ENCODE measurements at places on chromosomes 3 and 15.

DNA sequence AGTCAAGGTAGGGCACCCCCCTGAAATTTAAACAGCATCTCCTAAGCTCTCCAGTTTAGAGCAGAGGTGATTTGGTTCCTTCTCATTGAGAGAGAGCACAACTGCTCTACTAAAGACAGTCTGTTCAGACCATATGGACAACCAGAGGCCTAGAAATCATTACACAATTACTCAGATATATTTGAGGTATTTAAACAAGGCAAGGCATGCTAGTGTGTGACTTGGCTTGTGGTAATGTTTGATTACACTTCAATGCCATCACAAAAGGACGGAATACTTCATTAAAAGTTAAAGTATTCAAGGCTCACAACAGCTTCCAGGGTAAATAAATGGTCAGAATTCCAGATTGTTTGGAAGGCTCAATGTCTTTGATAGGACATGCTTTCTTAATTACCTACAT lies 110.2 kb downstream of the LRTM1 start:
- DNase-seq: peak; percentile 14

DNA sequence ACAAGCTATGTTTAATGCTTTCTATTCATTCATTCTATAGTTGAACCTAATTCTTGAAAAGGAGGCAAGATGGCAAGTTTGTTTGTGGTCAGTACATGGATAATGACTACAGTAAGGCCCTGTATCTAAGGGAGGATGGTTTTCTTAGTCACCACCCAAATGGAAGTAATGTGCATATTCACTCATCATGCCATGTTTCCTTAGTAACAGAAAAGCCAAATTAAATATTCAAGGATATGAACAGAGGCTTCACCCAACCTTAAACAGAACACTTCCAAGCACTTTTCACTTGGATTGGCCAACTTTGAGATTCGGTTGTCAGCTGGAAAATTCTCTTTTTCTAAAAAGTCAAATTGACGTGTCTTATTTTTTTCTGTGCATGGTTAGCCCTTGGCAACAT lies 805.3 kb upstream of the LMCD1 start:
- no peak for DNase-seq

- peak; percentile 86 for DNase-seq
Measured at GRCh38 chr3:45226206-45226915, at the start of gene TMEM158. Gene TMEM158 (minus strand): TSS chr3:45226287. CDS start chr3:45226027, 260 bp downstream.

DNA sequence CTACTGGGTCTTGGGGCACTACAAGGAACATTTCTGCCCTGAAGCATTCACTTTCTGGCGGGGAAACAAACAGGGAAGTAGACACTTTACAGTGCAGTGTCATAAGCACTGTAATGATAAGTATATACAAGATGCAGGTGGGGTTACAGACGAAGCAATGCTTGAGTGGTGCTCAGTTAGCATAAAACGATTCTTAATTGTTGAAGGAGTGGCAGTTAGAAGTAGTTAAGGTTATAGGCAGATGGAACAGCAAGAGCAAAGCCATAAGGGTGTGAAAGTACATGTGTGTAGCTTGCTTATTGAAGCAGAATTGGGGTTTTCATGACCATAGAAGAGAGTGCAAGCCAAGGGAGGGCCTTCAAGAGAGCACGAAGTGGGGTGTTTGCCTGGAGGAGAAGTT lies 46.2 kb downstream of the SLC25A26 start:
- DNase-seq: no peak

GRCh38 chr3:47901280-47901833 lies 98.4 kb downstream of the DHX30 start:
- no peak for DNase-seq

- DNase-seq: no peak
Measured at GRCh38 chr15:63440756-63441155, 59.1 kb upstream of the CA12 start.

DNA sequence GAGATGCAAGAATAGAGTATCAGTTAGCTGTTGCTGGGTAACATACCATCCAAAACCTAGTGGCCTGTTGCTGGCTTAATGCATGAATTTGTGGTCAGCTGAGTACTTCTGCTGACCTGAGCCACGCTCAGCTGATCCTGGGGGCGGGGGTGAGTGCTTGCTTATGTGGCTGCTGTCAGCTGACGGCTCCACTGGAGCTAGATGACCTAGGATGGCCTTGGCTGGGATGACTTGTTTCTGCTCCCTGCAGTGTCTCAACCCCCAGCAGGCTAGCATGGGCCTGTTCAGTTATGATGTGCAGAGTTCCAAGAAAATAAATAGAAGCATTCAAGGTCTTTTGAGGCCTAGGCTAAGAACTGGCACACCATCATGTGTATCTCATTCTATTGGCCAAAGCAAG lies 63.9 kb downstream of the FBLN2 start:
- DNase-seq: no peak

GRCh38 chr15:97691799-97692198 lies 268.7 kb upstream of the ARRDC4 start:
- no peak for DNase-seq

DNA sequence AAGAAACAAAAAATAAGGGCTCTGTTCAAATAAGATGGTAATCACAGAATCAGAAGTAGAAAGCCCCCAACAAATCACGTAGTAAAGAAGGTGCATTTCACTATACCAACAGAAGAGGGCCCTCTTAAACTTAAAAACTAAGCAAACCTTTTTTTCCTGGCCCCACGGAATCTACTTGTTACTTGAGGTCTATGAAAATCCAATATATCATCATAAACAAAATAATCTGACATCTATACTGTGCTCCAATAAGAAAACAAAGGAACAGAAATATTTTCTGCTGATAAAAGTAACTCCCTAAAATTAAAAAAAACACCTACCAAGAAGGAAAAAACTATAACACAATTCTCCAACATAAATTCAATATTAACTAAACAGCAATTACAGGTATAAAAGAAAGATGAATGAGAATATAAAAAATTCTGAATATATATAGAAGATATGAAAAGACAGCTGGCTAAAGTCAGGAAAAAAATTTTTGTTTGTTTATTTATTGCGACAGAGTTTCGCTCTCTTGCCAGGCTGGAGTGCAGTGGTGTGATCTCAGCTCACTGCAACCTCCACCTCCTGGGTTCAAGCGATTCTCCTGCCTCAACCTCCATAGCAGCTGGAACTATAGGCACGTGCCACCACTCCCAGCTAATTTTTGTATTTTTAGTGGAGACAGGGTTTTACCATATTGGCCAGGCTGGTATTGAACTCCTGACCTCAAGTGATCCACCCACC lies 81.8 kb downstream of the CLASP2 start:
- DNase-seq: peak; percentile 66

DNA sequence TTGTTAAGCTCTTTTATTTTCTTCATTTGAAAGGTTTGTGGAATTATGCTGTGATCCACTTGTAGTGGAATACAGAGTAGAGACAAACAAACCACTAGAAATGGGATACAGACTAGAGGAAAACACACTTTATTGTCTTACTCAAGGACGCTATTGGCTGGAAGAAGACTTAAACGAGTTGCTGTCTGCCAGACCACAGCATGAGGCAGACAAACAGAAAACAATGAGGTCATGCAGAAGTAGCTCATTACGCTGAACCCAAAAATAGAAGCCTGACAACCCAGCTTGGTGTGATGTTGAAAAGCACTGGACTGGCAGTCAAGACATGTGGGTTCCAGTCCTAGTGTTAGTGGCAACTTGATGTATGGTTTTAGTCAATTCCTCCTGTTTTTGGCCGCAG lies 62.4 kb upstream of the P3H2 start:
- peak; percentile 94 for DNase-seq

- peak; percentile 48 for DNase-seq
Measured at GRCh38 chr3:195892105-195893043, 16.0 kb downstream of the TNK2 start.

- DNase-seq: no peak
Measured at GRCh38 chr3:4731543-4732111, 238.5 kb downstream of the ITPR1 start.

DNA sequence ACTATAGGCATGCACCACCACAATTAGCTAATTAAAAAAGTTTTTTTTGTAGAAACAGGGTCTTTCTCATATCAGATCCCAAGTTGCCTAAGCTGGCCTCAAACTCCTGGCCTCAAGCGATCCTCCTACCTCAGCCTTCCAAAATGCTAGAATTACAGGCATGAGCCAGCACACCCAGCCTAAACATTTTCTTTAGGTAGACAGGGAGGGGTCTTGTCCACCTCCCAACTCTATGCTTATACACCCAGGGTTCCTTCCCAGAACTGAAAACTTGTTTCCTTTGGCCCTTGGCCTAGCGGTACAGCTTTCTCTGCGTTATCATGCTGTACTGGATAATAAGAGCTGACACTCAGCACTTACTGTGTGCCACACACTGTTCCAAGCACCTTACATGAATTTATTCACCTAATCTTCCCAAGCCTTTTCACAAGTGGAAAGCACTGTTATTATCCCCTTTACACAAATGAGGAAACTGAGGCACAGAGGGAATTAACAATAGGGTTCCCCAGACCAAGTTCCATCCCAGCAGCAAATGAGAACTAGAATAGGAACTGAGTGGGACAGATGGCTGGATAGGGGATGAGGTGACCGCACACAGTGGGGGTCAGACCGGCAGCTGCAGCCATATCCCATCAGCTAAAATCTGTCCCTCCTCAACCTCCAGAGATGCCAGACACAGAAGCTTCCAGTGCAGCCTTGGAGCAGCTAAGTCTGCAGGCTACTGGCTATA lies 150.8 kb downstream of the MEGF11 start:
- DNase-seq: no peak

DNA sequence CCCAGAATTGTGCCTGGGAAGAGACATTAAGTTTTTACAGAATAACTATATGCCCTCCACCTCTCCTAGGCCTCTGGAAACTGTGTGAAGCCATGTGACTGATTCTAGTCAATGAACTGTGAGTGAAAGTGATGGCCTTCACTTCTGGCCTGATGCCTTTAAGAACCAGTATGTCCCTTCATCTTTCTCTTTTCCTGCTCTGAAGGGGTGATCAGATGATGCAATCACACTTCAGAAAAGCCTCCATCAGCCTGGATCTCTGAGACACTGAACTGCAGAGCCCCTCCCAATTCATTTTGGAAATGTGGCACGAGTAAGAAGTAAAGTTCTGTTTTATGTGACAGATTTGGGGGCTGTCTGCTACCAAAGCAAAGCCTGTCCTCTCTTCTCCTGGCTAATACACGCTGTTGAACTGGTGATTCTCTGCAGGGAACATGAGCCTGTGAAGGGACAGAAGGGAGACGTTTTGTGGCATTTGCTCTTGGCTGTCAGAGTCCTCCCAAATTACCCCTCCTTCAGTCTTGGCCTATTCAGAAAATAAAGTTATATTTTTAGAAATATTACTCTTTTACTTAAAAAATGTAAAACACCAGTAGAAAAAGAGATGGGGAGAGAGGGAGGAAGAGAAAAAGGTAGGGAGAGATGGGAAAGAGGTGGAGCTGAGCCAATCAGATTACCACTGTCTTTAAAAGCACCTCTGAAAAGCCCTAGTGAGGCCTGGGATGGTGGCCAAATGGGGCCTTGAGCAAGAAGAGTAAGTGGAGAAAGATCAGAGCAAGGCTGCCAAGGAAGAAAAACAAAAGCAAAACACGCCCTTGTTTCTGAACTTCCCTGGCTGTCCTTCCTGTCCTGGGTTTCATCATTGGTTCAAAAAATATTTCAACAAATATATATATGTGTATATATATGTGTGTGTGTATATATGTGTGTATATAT lies 40.9 kb upstream of the RYK start:
- peak; percentile 46 for DNase-seq

- no peak for DNase-seq
Measured at GRCh38 chr3:167862104-167862730, 126.7 kb downstream of the SERPINI1 start.

DNA sequence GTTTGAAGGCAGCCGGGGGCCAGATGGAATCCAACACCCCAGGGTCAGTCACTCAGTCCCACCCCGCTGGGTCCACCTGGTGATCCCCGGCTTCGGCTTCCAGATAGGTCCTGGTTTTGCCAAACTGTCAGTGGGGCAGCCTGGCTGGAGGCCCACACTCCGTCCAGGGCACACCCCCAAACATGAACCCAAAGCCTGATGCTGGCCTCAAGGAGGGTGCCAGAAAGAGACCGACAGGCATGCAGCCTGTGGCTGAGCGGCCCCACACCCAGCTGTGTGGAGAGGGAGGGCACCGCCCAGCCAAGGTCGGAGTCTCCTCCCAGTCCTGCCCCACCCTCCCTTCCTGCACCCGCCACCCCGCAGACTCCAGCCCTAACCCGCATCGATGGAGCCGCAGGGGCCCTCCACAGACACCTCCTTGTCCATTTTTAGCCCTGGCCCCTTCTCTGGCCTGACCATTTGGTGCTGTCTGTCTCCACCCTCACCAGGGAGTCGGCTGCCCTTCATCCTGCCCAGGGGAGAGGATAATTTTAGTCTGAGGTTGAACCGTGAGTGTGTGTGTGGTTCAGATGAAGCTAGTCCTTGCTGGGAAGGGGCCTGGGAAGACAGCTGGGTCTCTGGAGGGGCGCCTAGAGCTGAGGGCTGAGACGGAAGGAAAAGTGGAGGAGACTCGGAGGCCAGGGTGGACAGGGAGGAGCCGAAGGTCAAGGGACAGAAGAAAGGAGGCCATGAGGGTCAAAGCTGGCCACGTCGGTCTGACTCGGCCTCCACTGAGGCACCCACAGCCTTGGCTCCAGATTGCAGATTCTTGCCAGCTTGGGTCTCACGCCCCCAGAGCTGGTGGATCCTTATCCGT lies 23.1 kb downstream of the TNK2 start:
- no peak for DNase-seq

DNA sequence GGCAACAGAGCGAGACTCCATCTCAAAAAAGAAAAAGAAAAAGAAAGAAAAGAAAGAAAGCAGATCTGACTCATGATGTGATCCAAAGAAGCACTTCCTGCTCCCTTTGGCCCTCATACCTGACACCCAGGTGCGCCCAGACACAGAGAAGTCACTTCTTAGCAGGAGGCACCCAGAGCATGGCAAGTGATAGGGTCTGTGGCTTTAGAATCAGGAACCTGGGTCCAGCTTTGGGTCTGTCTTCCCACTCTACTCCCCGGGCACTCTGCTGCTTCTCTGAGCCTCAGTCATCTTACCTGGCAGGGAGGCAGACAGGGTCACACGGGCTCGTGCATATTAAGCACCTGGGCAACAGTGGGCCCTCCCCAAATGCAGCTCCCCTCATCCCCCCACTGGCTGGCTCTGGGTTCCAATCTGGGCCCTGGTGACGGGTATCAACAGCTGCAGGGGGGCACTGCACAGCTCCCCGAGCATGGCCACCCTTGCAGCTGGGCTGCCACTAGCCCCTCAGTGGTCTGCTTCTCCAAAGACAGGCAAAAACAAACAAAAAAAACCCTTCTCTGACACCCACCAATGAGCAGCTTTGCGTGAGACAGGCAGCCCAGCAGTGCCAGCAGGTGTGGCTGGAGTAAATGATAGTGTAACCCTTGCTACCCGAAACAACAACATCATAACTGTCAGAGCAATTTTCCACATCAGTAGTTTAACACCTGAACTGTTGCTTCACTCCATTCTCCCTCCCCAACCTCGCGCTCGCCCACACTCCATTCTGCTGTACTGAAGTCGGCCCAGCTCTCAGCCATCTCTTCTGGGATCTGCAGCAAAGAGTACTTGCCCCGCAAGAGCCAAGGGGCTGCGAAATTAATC lies 99.8 kb downstream of the MEGF11 start:
- no peak for DNase-seq

DNA sequence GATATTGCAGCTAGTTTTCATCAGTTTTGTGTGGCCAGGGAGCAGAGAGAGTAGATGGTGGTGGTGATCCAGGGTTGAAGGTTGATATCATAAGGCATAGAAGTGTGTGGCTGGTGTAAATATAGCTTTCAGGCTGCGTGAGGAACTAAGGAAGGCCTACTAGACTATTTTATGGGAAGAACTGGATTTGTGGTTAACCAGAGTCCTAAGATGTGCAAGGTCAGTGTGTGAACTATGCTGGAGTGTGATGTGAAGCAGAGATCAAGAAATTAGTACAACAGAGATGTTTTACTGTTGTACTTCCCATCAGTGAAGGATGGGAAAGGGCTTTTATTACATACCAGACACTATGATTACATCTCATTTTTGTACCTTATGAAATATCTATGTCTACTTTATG lies 41.5 kb downstream of the MAPK6 start:
- DNase-seq: no peak

Data from EL (cell line).